ENCODE measurements at places on chromosomes 5 and 9. TPM values are rescaled to one million over a fixed set of nuclear protein-coding genes. Genes with fewer than 3 reads are reported as not detected.

DNA sequence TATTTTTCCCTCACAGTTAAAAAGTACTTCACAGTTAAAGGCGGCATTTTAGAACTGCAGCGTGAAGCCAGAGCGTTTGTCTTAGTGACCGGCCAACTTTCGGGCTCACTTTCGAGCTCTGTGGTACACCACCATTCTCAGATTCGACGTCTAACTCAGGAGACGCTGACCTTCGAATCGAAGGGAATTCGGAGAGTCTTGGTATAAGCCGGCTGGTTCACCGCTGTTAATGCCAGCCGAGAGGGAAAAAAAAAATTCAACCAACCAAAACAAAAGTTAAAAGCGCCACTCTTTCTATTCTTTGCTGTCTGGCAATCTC is 544 bp upstream of the SNX24 start:
- H3K4me1 ChIP-seq = peaks cover 8% of the 10 kb centered on the region
- H3K4me3 ChIP-seq = peak overlapping the region; percentile 71
- no peaks in the 10 kb centered on the region for H3K27me3 ChIP-seq
- no peaks in the 10 kb centered on the region for H3K36me3 ChIP-seq

Gene CCDC192
- total RNA-seq = not detected

Gene ATG12
- 38.8 TPM for total RNA-seq

- H3K36me3 ChIP-seq = no peaks in the 10 kb centered on the region
- no peak overlapping the region for H3K27ac ChIP-seq
- no peaks in the 10 kb centered on the region for H3K27me3 ChIP-seq
- no peak for DNase-seq
Measured at GRCh38 chr5:159658266-159658925, 257.9 kb upstream of the ADRA1B start.

- peak; percentile 42 for DNase-seq
- H3K36me3 ChIP-seq = no peaks in the 10 kb centered on the region
- H3K4me1 ChIP-seq = no peaks in the 10 kb centered on the region
- no peak overlapping the region for H3K27ac ChIP-seq
- no peaks in the 10 kb centered on the region for H3K27me3 ChIP-seq
Measured at GRCh38 chr9:17472126-17472525, 106.7 kb upstream of the SH3GL2 start.

DNA sequence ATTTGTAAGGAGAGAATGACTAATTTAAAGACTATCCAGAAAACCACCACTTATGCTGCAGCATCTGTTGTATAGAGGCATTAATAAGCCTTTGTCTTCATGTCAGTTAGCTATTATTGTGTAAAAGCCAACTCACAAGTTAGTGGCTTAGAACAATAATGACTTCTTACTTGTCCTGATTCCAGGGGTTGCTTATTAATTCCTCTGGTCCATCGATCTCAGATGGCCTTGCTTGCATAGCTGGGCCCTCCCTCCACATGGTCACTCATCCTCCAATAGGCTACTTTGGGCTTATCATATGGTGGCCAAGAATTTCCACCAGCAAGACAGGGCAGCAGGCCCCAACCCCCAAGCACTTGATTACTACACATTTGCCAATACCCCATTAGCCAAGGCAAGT is 44.5 kb upstream of the STK32A start:
- no peaks in the 10 kb centered on the region for H3K36me3 ChIP-seq
- H3K27me3 ChIP-seq = no peaks in the 10 kb centered on the region
- no peak for DNase-seq
- no peak overlapping the region for H3K4me3 ChIP-seq

DNA sequence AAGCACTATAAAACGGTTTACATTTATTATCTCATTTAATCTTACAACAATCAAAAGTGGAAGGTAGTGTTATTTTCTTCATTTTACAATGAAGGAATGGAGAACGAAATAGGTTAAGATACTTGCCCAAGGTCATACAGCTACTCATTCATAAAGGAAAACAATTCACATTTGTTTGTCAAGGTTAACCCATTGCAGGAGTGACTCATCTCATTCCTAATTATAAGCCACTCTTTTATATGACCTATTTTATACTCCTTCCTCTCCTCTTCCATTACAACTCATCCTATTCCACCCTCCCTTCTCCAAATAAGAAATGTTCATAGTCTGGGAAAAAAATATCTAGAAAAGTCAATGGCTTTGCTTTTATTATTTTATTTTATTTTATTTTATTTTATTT is 29.6 kb downstream of the CRHBP start:
- H3K4me1 ChIP-seq = no peaks in the 10 kb centered on the region
- H3K36me3 ChIP-seq = no peaks in the 10 kb centered on the region

Gene ARHGEF37
- total RNA-seq = 5.3 TPM

DNA sequence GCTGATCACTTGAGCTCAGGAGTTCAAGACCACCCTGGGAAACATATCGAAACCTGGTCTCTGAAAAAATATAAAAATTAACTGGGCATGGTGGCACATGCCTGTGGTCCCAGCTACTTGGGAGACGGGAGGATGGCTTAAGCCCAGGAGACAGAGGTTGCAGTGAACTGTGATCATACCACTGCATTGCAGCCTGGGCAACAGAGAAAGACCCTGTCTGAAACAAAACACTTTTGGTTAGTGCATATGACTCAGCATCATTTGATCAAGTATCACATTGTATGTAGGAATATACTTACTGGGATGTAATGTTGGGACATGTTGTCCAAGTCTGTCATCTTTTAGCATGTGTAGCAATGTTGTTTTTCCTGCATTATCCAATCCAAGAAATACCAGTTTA is 12.0 kb downstream of the SAR1B start:
- H3K27me3 ChIP-seq = no peaks in the 10 kb centered on the region
- no peak overlapping the region for H3K27ac ChIP-seq
- H3K4me1 ChIP-seq = no peaks in the 10 kb centered on the region
- DNase-seq = no peak
- H3K36me3 ChIP-seq = no peaks in the 10 kb centered on the region

Gene NUTM2G
- not detected for total RNA-seq

Gene EGFLAM
- total RNA-seq = 0.33 TPM

GRCh38 chr9:134165357-134166315 is 1.3 kb upstream of the RNU6ATAC start:
- peak; percentile 35 for DNase-seq
- no peaks in the 10 kb centered on the region for H3K27me3 ChIP-seq
- H3K4me3 ChIP-seq = no peak overlapping the region
- peaks cover 9% of the 10 kb centered on the region for H3K4me1 ChIP-seq
- no peaks in the 10 kb centered on the region for H3K36me3 ChIP-seq

Gene SHC3
- total RNA-seq = 7.7 TPM

Gene AGTPBP1
- 10.7 TPM for total RNA-seq

- DNase-seq = peak; percentile 53
- peaks cover 6% of the 10 kb centered on the region for H3K36me3 ChIP-seq
- H3K27me3 ChIP-seq = no peaks in the 10 kb centered on the region
- peaks cover 3% of the 10 kb centered on the region for H3K4me1 ChIP-seq
- H3K4me3 ChIP-seq = no peak overlapping the region
- no peak overlapping the region for H3K27ac ChIP-seq
Measured at GRCh38 chr9:130692321-130692720, 1.3 kb upstream of the EXOSC2 start.

GRCh38 chr9:127539982-127540663 is 72.0 kb upstream of the STXBP1 start:
- H3K27me3 ChIP-seq = no peaks in the 10 kb centered on the region
- peaks cover 14% of the 10 kb centered on the region for H3K36me3 ChIP-seq
- DNase-seq = no peak
- H3K4me3 ChIP-seq = no peak overlapping the region
- peaks cover 83% of the 10 kb centered on the region for H3K4me1 ChIP-seq

Gene TMEM203
- 36.2 TPM for total RNA-seq

Gene WHRN
- total RNA-seq = 0.51 TPM

GRCh38 chr5:5018578-5018970 is 121.6 kb upstream of the ADAMTS16 start:
- H3K27ac ChIP-seq = no peak overlapping the region
- H3K4me3 ChIP-seq = no peak overlapping the region

Gene CDKN2A
- total RNA-seq = 10.8 TPM

DNA sequence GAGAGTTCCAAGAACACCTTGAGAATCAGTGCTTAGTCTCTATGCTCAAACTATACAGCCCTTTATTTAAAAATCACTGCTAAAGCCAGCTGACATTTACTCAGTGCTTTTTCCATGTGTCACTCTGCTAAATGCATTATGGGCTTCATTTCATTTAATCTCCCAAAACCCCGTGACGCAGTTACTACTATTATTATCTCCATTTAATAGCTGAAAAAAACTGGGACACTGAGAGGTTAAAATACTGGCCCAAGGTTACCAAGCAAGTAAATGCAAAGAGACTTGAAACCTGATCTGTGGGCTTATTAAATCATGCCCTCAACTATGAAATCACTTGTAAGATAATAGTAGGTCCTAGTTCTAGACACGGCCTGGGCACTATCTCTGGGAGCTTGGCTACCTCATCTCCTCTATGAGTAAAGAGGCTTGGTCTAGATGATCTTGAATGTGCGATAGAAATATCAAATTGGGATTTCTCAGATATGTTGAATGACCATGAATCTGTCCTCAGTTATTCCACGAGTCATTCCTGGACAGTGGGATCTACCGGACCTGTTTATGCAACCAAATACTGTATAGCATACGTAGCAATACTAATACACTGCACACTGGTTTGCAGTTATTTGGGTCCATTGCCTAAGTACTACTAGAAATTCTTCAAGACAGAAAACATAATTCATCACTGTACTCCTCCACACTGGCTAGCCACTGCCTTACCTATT is 32.3 kb downstream of the MARCHF11 start:
- H3K4me3 ChIP-seq = no peak overlapping the region
- DNase-seq = no peak
- H3K4me1 ChIP-seq = no peaks in the 10 kb centered on the region
- H3K27me3 ChIP-seq = no peaks in the 10 kb centered on the region
- no peaks in the 10 kb centered on the region for H3K36me3 ChIP-seq

GRCh38 chr9:96122751-96123150 is 179.2 kb downstream of the HSD17B3 start:
- no peaks in the 10 kb centered on the region for H3K27me3 ChIP-seq
- H3K36me3 ChIP-seq = no peaks in the 10 kb centered on the region
- no peaks in the 10 kb centered on the region for H3K4me1 ChIP-seq
- no peak overlapping the region for H3K4me3 ChIP-seq
- DNase-seq = peak; percentile 88

DNA sequence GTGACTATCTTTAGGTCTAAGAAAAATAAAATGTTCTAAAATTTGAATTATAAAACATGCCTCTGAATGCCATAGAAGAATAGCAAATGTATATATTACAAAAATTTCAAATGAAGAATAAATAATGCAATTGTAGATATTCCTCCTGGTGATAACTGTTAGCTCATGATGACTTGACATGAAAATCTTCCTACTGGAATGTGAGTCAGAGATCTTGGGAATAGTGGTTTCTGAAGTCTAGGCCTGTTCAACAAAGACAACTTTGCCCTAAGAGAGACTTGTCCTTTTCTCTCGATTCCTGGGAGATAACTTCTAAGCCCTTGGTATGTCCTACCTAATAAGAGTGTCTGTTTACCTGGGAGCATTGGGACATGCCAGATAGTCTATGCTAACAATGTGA is 746.3 kb upstream of the RIOK2 start:
- no peak overlapping the region for H3K4me3 ChIP-seq
- no peak overlapping the region for H3K27ac ChIP-seq
- no peak for DNase-seq
- no peaks in the 10 kb centered on the region for H3K4me1 ChIP-seq
- H3K36me3 ChIP-seq = no peaks in the 10 kb centered on the region

- DNase-seq = no peak
- peaks cover 6% of the 10 kb centered on the region for H3K4me1 ChIP-seq
- H3K4me3 ChIP-seq = no peak overlapping the region
- H3K27ac ChIP-seq = no peak overlapping the region
- H3K36me3 ChIP-seq = no peaks in the 10 kb centered on the region
Measured at GRCh38 chr5:32687499-32687831, 23.7 kb upstream of the NPR3 start.

GRCh38 chr9:122112238-122112637 is 19.1 kb upstream of the TTLL11 start:
- H3K36me3 ChIP-seq = no peaks in the 10 kb centered on the region
- H3K27ac ChIP-seq = no peak overlapping the region
- H3K4me3 ChIP-seq = no peak overlapping the region
- DNase-seq = no peak
- H3K4me1 ChIP-seq = peaks cover 2% of the 10 kb centered on the region
- peaks cover 16% of the 10 kb centered on the region for H3K27me3 ChIP-seq

All from fibroblast of lung (primary cell).